ENCODE measurements at places on chromosomes 7 and 10. TPM values are rescaled to one million over a fixed set of nuclear protein-coding genes. Genes with fewer than 3 reads are reported as not detected.

- H3K4me1 ChIP-seq: peaks cover 24% of the 10 kb centered on the region
- no peak overlapping the region for H3K27ac ChIP-seq
- no peaks in the 10 kb centered on the region for H3K27me3 ChIP-seq
- no peaks in the 10 kb centered on the region for H3K36me3 ChIP-seq
- DNase-seq: no peak
- no peak overlapping the region for H3K4me3 ChIP-seq
Observed at GRCh38 chr10:660970-661596, 28.4 kb downstream of the DIP2C start.

DNA sequence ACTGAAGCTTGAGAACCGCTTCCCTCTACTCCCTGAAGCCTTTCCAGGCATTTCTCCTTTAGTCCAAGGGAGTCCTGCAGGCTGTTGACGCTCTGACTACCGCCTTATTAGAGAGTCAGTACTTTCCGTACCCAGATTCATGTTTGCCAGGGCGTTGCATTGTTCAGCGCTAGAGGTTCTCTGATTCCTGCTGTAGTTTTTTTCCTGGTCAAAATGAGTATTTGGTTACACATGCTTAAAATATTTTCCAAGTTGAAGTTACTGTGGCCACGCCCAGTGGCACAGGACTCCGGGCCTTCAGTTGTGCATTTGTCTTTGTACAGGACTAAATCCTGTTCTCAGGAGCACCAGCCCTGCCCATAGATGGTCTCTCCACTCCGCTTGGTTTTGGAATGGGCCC lies 7.9 kb downstream of the MTURN start:
- DNase-seq: peak; percentile 71
- no peak overlapping the region for H3K4me3 ChIP-seq
- no peaks in the 10 kb centered on the region for H3K36me3 ChIP-seq
- H3K4me1 ChIP-seq: peaks cover 47% of the 10 kb centered on the region
- no peaks in the 10 kb centered on the region for H3K27me3 ChIP-seq

DNA sequence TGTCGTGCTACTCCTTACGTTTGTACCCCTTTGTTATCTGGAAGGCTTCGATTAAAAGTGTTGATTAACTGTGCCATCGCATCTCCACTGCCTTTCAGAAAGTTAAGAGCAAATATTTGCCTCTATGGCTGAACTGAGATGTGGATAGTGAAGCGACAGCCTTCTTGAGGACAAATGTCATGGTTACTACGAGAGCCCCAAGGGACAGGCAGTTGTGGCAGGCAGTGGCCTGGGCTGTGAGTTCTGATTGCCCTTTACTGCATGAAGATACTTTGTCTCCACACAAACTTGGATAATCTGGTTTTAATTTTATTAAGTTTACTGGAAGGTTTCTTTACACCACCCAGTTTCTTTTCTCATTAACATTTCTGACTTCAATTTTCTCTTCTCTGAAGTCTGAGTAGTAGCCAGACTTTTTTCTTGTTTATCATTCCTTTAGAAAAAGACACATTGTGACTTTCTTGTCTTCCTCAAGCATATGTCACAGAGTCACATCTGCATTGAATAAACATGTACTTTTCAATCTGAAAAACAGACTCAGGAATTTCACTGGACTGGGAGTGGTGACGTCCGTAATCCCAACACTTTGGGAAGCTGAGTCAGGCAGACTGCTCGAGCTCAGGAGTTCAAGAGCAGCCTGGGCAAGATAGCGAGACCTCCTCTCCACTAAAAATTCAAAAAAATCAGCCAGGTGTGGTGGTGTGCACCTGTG lies 1.5 kb downstream of the TAS2R41 start:
- no peaks in the 10 kb centered on the region for H3K27me3 ChIP-seq
- H3K36me3 ChIP-seq: no peaks in the 10 kb centered on the region
- H3K27ac ChIP-seq: peak overlapping the region; percentile 33
- DNase-seq: no peak

DNA sequence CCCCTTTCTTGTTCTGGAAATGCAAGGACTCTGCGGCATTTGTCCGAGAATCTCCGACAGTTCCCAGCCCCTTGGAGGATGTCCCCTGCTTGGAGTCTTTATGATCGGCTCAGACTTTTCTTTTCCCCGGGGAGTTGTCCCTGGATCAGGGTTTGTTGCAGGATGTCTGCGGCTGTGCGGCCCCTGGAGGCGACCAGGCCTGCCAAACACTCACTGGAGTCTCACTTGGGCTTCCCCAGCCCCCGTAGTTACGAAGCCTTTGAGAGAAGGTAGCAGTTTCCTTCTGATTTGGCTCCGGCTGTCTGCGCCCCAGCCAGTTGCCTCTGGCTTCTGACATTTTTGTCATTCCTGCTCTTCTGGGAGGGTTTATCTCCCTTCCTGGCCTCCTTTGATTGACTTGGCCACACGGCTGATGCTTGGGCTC lies 16.1 kb downstream of the COL26A1 start:
- H3K27ac ChIP-seq: no peak overlapping the region
- H3K4me1 ChIP-seq: no peaks in the 10 kb centered on the region
- no peaks in the 10 kb centered on the region for H3K36me3 ChIP-seq
- peak; percentile 64 for DNase-seq

DNA sequence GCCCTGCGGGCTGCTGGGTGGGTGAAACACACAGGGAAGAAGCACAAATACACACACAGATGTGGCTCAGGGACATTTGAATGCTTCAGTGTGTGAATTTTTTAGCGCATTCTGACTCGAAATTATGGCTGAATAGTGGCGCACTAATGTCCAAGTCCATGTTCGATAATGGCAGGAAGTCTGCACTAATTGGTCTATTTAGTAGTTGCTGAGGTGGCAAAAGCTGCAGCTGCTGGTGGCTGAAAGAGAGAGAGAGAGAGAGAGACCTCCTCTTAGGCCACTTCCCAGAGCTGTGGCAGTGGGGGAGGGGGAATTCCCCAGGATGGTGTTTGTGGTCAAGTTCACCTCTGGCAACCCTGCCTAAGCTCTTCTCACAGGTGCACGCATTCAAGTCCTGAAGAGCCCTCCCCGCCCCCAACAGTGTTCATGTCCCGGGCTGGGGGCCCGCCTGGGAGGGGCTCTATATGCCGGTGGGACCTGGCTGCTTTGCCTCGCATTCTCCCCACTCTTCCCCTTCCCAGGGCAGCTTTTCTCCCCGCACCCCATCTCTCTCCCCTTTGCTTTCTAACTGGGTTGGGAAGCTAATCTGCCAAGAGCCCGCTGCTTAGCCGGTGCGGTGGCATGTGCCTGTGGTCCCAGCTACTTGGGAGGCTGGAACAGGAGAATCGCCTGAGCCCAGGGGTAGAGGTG lies 6.0 kb upstream of the MNX1 start:
- peaks cover 5% of the 10 kb centered on the region for H3K4me1 ChIP-seq
- DNase-seq: no peak
- H3K27me3 ChIP-seq: peaks cover 34% of the 10 kb centered on the region
- no peak overlapping the region for H3K4me3 ChIP-seq
- H3K36me3 ChIP-seq: no peaks in the 10 kb centered on the region
- no peak overlapping the region for H3K27ac ChIP-seq

GRCh38 chr7:134684165-134684564 lies 37.5 kb downstream of the BPGM start:
- no peaks in the 10 kb centered on the region for H3K27me3 ChIP-seq
- H3K27ac ChIP-seq: no peak overlapping the region
- peaks cover 3% of the 10 kb centered on the region for H3K4me1 ChIP-seq
- DNase-seq: no peak
- peaks cover 4% of the 10 kb centered on the region for H3K36me3 ChIP-seq
- no peak overlapping the region for H3K4me3 ChIP-seq

- no peaks in the 10 kb centered on the region for H3K27me3 ChIP-seq
- H3K4me3 ChIP-seq: no peak overlapping the region
- no peak overlapping the region for H3K27ac ChIP-seq
- no peaks in the 10 kb centered on the region for H3K4me1 ChIP-seq
- H3K36me3 ChIP-seq: no peaks in the 10 kb centered on the region
- DNase-seq: no peak
Observed at GRCh38 chr10:19592276-19592675, 224.0 kb upstream of the PLXDC2 start.

DNA sequence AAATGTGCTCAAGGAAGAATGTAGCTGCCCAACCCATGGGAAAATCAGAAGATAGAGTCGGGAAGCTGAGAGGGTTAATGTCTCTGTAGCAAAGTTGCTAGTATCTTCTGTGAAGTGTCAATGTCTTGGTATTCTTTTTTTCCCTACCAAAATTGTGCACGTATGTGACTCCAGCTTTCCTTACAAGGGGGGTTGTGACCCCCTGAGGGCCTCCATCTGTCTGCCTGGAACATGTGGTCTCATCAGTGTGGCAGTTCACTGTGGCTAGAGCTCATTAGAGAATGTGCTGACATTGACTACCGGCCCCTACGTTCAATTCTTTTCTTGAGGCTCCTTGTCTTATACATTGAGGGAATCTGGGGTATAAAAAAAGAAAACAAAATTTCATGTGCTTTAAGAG lies 725.2 kb upstream of the CELF2 start:
- DNase-seq: no peak
- no peaks in the 10 kb centered on the region for H3K27me3 ChIP-seq
- H3K4me3 ChIP-seq: no peak overlapping the region
- H3K4me1 ChIP-seq: peaks cover 1% of the 10 kb centered on the region

KIAA1549 gene
- total RNA-seq: 5.5 TPM

GRCh38 chr10:43327171-43327570 lies 44.3 kb upstream of the FXYD4 start:
- H3K27ac ChIP-seq: no peak overlapping the region
- H3K4me1 ChIP-seq: peaks cover 2% of the 10 kb centered on the region
- no peak overlapping the region for H3K4me3 ChIP-seq
- H3K36me3 ChIP-seq: no peaks in the 10 kb centered on the region
- no peak for DNase-seq

GRCh38 chr10:119542357-119542987 lies at the start of gene RGS10:
TSS of gene RGS10 (minus strand) at chr10:119542719. CDS start at chr10:119542638, 81 bp downstream.
- no peak within 1 kb of the TSS for H3K27ac ChIP-seq
- H3K4me3 ChIP-seq: peak within 1 kb of the TSS; percentile 36
- no peaks in the 10 kb centered on the region for H3K36me3 ChIP-seq
- H3K4me1 ChIP-seq: peaks cover 11% of the 10 kb centered on the region
- peak; percentile 42 for DNase-seq

- peak overlapping the region; percentile 89 for H3K27ac ChIP-seq
- peak overlapping the region; percentile 86 for H3K4me3 ChIP-seq
- H3K4me1 ChIP-seq: peaks cover 4% of the 10 kb centered on the region
- no peaks in the 10 kb centered on the region for H3K27me3 ChIP-seq
- peak; percentile 81 for DNase-seq
- no peaks in the 10 kb centered on the region for H3K36me3 ChIP-seq
Observed at GRCh38 chr7:105521027-105521716, 899 bp downstream of the PUS7 start.

DNA sequence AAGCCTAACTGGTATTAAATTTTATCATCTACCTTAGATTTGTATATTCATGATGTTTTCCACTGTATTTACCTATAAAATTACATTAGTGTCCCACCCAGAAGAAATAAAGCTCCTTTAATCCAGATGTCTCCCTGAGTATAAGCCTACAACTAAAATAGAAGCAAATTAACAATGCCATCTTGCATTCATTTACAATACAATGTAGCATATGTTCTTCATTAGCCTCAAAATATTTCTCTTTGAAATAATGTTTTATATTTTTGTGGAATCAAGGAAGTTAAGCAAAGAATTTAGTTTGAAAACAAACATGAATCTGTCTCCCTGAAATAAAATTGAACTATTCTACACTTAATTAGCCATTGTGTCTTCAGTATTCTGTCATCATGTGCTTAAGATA lies 112.3 kb downstream of the CACNA2D1 start:
- no peaks in the 10 kb centered on the region for H3K36me3 ChIP-seq
- H3K27ac ChIP-seq: no peak overlapping the region
- no peaks in the 10 kb centered on the region for H3K27me3 ChIP-seq
- H3K4me3 ChIP-seq: no peak overlapping the region
- H3K4me1 ChIP-seq: no peaks in the 10 kb centered on the region
- DNase-seq: no peak

AKR1B1 gene
- total RNA-seq: 76.0 TPM

WNT8B gene
- 0.15 TPM for total RNA-seq

SH2D4B gene
- 0.28 TPM for total RNA-seq

- H3K36me3 ChIP-seq: peaks cover 15% of the 10 kb centered on the region
- DNase-seq: no peak
- no peaks in the 10 kb centered on the region for H3K4me1 ChIP-seq
- no peaks in the 10 kb centered on the region for H3K27me3 ChIP-seq
Observed at GRCh38 chr7:117219485-117219884, 103.4 kb downstream of the WNT2 start.

GRCh38 chr10:61763778-61764177 lies 101.0 kb downstream of the CABCOCO1 start:
- no peak overlapping the region for H3K4me3 ChIP-seq
- no peaks in the 10 kb centered on the region for H3K27me3 ChIP-seq
- H3K27ac ChIP-seq: no peak overlapping the region
- DNase-seq: no peak

DNA sequence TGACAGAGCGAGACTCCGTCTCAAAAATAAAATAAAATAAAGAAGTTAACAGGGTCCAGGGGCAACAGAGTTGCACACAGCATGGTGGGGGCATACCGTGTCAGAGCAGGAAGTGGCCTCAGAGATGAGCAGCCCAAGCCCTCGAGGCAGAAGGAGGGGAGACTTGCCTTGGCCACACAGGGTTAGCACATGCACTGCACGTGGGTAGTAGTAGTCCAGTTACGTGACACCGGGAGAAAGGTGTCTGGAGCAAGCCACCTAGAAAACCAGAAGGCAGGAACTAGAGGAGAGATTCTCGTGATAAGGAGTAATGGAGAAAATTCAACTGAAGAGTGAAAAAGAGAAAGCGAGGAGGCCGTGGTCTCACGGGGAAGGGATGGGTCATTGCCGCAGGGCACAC lies 9.8 kb upstream of the DENND2A start:
- no peak for DNase-seq
- no peaks in the 10 kb centered on the region for H3K27me3 ChIP-seq
- no peaks in the 10 kb centered on the region for H3K36me3 ChIP-seq
- no peak overlapping the region for H3K27ac ChIP-seq
- peaks cover 3% of the 10 kb centered on the region for H3K4me1 ChIP-seq
- no peak overlapping the region for H3K4me3 ChIP-seq

CALN1 gene
- 0.03 TPM for total RNA-seq

DNA sequence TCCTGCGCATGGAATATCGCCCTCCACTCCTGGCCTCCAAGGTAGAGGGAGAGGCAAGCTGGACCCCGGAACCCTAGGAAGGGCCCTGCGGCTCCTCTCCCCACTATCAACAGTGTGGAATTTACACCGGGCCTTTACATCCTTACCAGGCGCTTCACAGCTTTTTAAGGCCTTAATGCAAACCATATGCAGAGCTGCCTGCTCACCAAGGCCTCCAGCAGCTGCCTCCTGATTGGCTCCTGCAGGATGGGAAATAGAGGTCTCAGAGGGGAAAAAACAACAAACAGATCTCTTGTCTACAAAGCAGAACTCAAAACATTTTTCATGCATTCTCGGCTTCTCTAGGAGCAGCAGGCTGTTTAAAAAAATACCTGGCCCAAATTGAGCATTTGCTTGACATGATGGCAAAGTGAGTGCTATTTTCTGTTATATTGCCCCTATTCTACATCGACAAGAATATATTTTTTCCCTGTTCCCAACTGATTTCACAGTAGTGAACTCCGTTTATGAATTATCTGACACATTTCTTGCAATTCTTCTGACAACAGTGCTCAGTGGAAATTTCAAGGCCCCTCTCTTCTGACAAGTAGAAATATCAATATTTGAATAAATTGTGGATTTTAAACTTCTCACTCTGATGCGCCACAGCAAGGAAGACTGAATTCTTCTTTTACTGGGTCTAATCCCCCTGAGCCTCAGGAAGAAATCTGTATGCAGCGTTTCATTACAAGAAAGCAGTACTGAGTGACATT lies 51.7 kb downstream of the EBF3 start:
- no peak overlapping the region for H3K27ac ChIP-seq
- no peaks in the 10 kb centered on the region for H3K36me3 ChIP-seq
- H3K4me3 ChIP-seq: no peak overlapping the region
- no peaks in the 10 kb centered on the region for H3K4me1 ChIP-seq
- H3K27me3 ChIP-seq: no peaks in the 10 kb centered on the region
- no peak for DNase-seq

Measured in lung (tissue), 17 donors.